ENCODE measurements at places on chromosomes 16 and 17.

- no peak for DNase-seq
Measured at GRCh38 chr16:2335286-2335895, 5.1 kb downstream of the ABCA3 start.

DNA sequence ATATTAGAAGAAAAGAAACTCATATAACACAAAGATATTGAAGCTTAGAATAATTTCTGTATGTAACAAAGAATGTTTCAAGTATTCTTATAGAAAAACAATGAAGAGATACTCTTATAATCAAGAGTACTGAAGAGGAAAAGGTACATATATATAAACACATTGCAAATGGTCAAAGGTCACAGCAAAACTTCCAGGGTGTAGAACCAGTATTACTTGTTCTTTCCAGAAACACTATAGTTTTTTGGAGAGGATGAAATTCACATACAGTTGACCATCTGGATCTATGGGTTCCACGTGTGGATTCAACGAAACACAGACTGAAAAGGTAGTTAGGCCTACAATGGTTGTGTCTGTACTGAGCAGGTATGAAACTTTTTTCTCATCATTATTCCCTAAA lies 22.6 kb downstream of the PRPSAP1 start:
- no peak for DNase-seq

DNA sequence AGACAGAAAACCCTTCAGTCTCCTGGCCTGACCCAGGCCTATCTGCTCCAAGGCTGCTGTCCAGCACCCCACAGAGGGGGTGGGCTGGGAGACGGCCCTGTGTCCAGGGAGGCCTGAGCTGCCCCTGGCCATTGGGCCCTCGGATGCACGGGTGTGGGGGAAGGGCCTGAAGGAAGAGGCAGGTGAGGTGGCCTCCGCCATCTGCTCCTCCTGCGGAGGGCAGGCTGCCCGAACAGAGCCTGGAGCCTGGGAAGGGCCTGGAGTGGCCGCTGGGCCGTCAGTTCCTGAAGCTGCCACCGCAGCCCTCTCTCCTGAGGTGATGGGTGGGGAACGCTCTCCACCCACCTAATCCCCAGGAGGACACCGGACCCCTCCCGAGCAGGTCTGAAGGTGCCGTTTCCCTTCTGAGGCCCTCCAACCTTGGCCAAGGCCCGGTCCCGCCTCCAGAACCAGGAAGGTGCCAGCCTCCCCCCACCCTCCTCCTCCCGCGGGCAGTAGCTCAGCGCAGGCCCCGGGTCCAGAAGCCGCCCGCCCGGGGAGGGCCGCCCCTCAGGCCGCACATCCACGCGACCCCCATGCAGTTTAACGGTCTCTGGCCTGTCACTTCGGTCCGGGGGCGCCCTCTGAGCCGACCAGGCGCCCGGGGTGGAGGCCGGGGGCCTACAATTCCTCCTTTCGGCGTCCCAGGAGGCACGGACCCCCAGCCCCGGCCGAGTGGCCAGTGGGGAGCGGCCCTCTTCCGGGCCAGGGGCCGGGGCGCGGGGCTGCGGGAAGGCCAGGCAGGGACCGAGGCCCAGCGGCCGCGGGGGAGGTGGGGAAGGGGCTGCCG lies 835 bp downstream of the FBXL16 start:
- no peak for DNase-seq

DNA sequence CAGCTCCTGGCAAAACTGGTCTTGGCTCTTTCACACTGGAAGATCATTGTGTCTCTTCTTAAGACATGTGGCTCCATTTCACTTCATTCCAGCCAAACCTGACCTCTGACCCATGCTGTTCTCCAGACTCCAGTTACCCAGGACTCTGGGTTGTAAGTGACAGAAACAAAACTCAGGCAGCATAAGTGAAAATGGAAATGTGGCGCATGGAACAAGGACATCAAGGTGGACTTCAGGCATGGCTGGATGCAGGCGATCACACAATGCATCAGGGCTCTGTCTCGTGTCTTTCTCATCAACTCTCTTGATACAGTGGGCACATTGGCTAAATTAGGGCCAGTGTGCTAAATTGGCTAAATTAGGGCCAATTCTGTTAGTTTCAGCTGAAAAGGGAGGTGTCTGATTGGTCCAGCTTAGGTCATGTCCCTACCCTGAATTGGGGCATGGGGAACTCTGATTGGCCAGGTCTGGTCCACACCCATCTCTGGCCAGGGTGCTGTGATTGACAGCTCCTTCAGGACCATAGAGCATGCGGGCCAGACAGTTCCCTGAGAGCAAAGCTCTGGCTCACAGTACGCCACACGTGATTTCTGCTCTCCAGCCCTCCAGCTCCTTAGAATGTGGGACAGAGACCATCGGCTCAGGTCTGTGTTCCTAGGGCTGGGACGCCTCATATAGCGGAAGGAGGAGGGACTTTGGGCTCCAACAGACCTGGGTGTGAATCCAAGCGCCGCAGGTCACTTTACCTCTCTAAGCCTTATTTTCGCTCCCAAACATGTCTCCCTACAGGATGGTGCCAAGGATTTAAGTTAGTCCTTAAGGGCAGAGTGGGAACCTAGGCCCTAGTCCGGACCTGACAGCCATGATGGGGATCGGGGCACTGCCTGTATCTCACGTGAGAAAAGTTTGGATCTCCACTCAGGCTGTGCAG lies 17.5 kb downstream of the SOCS1 start:
- no peak for DNase-seq

GRCh38 chr17:65559461-65559803 lies 2.0 kb downstream of the AXIN2 start:
- DNase-seq, result no peak

GRCh38 chr17:69869667-69870066 lies 205.4 kb upstream of the KCNJ16 start:
- no peak for DNase-seq

DNA sequence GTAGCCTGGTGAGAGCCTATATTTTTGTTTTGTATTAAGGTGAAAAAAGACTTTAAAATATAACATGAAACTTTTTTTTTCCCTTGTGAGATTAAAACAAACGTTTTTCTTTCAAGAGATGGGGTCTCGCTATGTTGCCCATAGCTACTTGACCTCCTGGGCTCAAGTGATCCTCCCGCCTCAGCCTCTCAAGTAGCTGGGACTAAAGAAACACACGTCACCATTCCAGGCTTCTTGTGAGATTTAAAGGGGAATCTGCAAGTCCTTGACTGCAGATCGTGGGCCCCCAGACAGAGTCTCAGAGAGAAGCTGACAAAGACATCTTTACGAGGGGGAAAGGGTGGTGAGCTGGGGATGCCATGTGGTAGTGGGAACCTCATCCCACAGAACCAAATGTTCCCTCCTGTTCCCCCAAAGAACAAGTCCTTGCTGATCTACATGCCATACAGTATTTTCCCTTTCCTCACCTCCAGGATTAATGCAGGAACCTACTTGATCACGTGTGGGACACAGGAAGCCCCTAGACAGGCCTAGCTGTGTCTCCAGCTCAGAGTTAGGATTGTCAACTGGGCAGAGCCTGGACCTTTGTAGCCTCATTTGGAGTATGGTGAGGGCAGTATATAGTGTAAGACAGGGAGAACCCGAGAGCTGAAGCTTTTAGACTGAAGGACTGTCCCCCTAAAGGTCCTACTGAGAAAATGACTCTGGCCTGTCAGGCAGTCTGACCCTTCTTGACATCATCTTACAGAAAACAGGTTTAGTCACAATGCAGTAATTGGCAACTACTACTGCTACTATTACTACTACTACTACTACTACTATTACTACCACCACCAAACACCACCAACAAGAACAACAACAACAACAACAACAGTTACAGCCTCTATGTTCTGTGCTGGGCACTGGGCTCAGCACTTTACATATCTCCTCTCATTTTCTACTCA lies 4.1 kb downstream of the MAP3K14 start:
- no peak for DNase-seq

DNA sequence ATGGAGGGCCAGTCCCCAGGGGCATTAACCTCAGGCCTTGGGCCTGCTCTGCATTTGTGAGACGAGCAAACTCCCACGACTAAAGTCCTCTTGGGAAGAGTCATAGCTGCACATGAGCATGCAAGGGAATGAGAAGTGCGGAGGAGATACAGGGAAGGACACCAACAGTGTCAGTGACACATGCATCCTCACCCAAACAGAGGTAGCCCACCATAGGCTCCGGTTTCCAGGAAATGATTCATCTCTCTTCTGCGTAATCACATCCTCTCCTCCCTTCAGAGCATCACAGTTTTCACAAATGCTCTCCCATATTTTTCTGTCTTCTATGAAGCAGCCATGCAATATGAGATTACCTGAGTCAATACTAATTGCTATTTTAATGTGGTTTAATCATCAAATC lies 725.7 kb upstream of the GOT2 start:
- no peak for DNase-seq

DNA sequence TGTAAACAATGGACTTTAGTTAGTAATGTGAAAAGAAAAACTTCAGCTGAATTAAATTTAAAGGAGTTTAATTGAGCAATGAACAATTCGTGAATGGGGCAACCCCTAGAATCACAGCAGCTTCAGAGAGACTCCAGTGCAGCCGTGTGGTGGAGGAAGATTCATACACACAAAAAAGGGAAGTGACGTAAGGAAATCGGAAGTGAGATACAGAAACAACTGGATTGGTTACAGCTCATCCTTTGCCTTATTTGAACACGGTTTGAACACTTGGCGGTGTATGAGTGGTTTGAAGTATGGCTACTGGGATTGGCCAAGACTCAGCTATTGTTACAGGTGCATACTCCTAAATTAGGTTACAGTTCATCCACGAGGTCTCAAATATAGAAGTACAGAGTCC lies 460.4 kb upstream of the ASIC2 start:
- no peak for DNase-seq

- DNase-seq, result peak; percentile 73
Measured at GRCh38 chr17:81345228-81346089, 49.8 kb upstream of the BAHCC1 start.

DNA sequence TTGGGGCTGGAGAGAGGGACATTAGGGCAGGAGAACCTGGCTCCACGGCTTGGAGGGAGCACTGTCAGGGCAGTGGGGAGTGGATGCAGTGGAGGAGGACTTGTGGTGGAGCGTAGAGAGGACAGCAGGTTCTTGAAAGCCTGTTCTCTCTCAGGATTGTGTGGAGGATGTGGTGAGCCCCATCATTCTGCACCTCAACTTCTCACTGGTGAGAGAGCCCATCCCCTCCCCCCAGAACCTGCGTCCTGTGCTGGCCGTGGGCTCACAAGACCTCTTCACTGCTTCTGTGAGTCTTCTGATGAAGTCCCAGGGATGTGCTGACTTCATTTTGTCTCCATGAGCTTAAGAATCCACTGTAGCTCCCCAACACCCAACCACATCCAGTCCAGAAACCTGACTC lies 13.5 kb downstream of the COX6A2 start:
- DNase-seq, result no peak

DNA sequence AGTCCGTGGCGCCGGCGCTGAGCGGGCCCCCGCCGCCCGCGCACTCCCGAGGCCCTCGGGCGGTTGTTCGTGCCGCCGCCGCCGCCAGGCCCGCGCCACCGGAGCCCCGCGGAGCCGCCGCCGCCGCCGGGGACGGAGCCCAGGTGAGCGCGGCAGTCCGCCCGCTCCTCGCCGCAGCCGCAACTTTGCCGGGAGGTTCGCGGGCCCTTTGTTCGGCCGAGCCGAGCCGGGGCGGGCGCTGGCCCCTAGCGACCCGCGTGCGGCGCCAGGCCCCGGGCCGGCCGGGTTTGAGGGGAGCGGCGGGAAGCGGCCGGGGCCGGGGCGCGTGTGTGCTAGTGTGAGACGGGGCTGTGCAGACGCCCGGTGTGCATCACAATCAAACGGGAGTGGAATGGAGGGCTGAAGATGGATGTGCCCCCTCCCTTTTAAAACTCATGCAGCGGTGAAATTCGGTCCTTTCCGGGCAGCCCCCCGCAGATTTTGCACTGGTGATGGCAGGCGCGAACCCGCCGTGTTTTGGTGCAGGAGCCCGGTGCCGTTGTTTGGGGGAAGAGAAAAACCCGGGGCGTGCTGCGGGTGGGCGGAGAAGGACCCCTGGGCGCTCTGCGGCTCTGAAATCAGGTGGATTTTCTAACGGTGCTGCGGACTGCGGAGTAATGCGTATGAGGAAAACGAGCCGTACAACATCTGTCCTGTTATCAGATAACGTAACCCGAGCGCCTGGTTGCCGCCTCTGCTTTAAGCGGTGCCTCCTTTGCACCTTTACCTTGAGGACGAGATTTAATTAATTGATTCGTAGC lies 823 bp downstream of the TNRC6C start:
- no peak for DNase-seq

GRCh38 chr16:1182950-1183907 lies 30.3 kb downstream of the CACNA1H start:
- no peak for DNase-seq

GRCh38 chr17:79285973-79286372 lies 211.3 kb downstream of the ENGASE start:
- no peak for DNase-seq

DNA sequence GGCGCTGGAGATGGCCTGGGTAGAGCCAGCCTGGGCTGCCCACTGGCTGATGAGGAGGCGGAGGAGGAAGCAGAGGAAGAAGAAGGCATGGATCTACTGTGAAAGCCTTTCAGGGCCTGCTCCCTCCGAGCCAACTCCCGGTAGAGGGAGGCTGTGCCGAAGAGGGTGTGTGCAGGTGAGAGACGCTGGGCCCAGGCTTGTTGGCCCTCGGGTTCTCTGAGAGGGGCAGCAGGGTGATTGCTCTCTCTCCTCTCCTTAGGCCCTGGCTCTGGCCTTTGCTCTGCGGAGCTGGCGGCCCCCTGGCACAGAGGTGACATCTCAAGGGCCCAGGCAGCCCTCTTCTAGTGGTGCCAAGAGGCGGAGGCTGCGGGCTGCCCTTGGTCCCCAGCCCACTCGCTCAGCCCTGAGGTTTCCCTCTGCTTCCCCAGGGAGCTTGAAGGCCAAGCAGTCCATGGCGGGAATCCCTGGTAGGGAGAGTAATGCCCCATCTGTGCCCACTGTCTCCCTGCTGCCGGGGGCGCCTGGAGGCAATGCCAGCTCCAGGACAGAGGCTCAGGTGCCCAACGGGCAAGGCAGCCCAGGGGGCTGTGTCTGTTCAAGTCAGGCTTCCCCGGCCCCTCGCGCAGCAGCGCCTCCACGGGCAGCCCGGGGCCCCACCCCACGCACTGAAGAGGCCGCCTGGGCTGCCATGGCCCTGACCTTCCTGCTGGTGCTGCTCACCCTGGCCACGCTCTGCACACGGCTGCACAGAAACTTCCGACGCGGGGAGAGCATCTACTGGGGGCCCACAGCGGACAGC lies 3.6 kb downstream of the TP53I13 start:
- no peak for DNase-seq

- no peak for DNase-seq
Measured at GRCh38 chr17:10725262-10725661, 4.6 kb downstream of the TMEM220 start.

DNA sequence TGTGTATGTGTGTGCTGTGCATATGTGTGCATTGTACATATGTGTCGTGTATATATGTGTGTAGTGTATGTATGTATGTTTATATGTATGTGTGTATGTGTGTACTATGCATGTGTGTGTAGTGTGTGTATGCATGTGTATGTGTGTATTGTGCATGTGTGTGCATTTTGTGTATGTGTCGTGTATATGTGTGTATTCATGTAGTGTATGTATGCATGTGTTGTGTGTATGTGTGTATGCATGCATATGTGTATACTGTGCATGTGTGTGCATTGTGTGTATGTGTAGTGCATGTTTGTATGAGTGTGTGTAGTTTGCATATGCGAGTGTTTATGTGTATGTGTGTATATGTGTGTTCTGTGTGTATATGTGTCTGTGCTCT lies 15.5 kb upstream of the CCL17 start:
- DNase-seq, result no peak

Measured in GOT3 (cell line).